ENCODE measurements at places on chromosomes 4 and X.
A peak's percentile ranks its signal among the peaks of the same experiment; 100 is the strongest.

DNA sequence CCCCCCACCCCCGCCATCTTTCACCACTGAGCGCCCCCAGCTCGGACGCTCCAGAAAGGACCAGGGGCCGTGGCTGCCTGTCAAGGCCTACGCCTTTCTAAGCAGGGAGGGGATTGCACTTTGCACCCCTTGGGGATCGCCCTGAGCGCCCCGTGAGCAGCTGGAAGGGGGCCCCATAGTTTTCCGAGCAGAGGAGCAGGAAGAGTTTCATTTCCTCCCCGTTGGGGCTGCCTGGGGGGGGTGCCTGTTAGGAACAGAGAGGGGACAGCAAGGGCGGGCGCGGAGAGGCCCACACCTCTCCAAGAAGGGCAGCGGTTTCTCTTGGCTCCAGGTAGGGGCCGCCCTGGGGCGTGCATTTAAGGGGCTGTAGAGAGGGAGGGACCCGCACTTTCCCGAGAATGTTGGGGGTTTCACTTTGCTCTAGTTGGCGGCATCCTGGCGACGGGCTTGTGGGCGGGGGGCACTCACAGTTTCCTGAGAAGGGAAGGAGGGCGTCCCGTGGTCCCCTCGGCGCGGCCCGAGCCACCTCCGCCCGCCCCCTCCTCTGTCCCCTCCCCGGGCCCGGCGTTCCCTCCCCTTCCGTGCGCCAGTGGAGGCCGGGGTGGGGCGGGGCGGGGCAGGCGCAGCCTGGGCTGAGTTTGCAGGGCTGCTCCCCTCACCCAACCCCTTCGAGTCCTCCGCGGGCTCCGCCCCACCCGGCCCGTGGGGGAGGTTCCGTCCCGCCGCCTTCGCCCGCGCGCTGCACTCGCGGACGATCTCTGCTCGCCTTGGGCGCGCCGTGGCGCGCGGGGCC, 82.3 kb upstream of the CD99 start:
- peak; percentile 28 for DNase-seq

GRCh38 chr4:129358571-129358970, 262.6 kb downstream of the C4orf33 start:
- DNase-seq: peak; percentile 87

- DNase-seq: no peak
Observed at GRCh38 chr4:175450446-175450845, 361.6 kb downstream of the GPM6A start.

DNA sequence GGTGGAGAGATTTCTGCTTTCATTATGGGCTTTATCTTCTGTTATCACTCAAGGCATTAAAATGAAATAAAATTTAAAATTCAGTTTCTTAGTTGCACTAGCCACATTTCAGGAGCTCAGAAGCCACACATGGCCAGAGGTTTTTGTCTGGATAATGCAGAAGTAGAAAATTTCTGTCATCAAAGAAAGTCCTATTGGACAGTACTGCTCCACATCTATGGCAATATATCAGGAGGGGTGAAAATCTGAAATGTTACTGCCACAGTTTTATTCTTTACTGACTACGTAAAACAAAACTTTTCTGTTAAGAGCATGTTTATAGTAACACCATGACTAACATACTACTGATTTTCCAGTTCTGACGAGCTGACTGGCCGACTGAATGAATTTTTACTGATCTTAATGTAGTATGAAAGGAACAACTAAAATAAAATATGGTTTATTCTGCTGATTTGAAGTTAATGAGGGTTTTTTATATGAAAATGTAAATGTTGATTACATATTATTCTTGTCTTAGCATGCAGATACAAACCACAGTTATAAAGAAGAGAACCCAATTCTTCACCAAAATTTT, 264.0 kb upstream of the HAND2 start:
- DNase-seq: no peak

GRCh38 chrX:22628275-22628674, 355.6 kb downstream of the CBLL2 start:
- no peak for DNase-seq

GRCh38 chr4:7500404-7500803, 65.7 kb upstream of the PSAPL1 start:
- DNase-seq: no peak

All from astrocyte of the cerebellum (primary cell).